Fibroblast of skin of back (primary cell): ENCODE measurements at places on chromosomes 16 and 17.
A peak's percentile ranks its signal among the peaks of the same experiment; 100 is the strongest.

DNA sequence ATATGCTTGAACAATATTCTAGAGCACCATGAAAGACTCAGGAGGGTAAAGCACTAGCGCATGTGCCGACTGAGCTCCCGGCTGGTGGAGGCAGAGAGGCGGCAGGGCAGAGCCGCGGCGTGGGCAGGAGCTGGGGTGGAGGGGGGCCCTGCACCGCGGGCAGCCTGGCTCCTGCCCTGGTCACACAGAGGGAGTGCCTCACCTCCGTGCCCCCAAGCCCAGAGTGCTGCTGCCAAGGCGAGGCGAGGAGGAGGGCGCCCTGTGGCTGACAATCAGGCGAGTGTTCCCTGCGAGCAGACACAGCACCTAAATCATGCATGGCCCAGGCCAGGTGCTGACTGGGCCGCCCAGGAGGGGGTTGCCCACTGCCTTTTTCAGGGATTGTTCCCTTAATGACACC, 105.8 kb upstream of the TNRC6C start:
- no peak for DNase-seq

GRCh38 chr17:81514739-81515529, 2.3 kb upstream of the ACTG1 start:
- peak; percentile 95 for DNase-seq

DNA sequence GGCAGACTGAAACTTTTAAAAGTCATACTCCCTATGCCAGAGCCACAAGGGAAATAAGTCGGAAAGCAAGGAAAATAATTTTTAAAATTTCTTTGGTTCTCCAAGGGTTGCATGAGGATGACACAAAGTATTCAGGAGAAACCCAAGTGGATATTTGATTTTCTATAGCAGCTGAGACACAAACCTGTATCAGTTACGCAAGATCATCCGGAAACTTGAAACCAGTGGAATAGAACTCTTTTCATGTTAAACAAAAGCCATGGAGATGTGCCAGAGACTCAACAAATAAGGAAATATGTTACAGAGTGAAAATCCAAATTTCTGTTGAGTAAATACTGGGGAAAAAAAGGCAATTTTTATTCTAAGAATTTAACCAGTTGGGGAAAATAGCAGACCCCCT, 294.7 kb downstream of the KIF2B start:
- DNase-seq: no peak

DNA sequence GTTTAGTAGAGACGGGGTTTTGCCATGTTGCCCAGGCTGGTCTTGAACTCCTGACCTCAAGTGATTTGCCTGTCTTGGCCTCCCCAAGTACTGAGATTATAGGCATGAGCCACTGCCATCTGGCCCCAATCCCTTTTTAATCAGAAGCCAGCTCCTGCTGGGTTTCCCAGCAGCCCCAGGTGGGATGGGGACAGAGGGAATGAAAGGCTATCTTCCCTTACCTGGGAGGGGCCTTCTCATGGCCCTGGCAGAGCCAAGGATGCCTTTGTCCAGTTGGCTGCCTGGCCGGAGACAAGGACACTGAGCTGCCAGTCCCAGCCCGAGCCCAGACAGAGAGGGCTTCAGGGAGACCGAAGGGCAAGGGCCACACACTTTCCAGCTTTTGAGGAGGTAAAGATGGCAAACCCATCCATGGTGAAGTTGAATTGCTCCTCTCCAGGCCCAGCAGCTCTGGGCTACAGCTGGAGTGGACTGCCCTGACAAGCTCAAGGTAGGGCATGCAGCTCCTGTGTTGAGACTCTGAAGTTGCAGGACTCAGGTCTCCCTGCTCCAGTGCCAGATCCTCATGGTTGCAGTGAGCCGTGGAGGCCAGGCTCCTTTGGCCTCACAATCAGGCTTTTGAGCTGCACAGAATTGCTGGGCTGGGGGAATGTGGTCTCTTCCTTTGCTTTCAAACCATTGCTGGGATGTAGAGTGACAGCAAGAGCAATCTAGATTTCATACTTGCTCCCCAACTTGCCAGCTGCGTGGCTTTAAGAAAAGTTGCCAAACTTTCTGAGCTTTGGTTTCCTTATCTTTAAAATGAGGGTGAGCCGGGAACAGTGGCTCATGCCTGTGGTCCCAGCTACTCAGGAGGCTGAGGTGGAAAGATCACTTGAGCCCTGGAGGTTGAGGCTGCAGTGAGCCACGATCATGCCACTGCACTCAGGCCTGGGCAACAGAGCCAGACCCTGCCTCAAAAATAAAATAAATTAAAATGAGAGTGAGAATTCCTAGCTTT, 44.5 kb upstream of the IL34 start:
- DNase-seq: no peak

DNA sequence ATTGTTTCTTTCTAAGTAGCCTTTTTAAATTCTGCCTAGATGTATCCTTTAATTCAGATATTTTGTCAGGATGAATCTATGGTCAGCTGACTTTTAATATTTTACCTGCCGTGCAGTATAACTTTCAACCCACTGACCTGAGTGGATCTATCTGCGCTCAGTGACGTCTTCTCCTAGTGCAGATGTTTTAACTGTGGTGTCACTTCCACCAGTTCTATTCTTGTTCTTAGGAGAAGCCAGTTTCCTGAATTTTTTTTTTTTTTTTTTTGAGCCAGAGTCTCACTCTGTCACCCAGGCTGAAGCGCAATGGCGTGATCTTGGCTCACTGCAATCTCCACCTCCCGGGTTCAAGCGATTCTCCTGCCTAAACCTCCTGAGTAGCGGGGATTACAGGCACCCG, 5.0 kb upstream of the TM4SF5 start:
- DNase-seq: no peak

DNA sequence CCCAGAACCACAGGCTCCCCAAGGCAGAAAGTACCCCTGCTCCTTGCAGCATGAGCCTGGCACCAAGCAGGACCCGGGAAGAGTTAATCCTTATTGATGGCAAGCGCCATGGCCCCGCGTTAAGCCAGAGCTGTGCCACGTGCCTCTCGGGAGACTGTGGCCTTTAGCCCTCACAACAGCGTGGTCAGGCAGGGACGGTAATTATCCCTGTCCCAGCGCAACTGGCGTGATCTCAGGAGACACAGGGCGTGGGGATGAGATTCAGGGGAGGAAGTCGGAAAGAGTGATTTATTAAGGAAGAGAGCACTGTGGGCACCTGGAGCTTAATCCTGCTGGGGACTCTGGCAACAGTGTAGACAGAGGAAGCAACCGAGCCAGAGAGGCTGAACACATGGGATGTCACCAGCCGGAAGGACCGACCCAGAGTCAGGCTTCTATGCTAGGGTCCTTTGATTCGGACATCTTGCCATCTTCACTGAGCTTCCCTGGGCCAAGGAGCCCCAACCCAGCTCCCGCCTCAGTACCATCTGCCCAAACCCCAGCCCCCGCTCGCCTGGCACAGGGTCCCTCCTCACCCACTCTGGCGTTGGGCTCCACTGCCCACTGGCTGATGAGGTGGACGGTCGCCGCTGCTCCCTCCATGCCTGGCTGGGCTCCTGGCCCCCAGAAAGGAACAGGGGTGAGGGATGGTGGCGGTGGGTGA, 16.9 kb downstream of the OTOP3 start:
- no peak for DNase-seq

DNA sequence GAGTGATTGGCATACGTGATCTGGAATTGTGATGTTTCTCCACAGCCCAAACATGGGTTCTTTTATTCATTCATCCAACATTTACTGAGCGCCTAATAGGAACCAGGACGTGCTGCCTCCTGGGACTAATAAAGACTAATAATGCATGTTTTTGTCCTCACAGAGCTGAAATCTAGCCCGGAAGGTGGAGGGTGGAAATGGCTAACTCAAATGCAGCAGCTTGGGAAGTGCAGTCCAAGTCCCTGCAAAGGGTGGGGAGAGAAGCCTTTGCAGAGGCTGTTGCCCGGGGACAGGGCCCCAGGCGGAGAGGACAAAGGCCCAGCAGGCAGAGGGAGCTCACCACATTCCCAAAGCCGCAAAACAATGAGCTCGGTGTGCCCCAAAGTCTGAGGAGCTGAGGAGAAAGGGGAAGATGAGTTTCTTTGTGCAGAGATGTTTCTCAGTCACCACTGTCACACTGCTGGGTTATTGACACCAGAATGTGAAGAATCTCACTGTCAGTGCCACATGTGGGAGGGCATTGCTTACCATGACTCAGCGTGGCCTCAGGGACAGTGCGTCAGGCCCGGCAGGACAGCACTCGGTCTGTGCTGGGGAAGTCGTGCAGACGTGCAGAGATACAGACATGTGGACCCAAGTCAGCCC, 118.2 kb upstream of the CHMP6 start:
- DNase-seq: peak; percentile 86

- DNase-seq: no peak
Observed at GRCh38 chr17:58534331-58534730, 19.9 kb upstream of the MTMR4 start.

DNA sequence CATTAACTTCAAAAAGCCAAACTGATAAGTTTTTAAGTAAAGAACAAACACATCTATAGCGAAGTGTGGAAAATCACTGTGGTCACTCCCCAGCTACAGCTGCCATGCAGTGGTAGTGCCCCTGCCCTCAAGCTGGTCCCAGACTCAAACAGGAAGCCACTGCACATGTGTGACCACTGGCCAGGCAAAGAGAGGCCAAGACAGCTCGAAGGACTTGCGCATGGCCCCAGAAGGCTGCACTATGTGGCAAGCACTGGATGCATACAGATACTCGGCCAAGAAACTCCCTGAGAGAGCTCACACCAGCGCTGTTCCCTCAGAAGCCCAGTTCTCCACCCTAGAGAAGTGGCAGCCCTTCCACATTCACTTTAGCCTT, 82.4 kb downstream of the ANKRD11 start:
- no peak for DNase-seq

DNA sequence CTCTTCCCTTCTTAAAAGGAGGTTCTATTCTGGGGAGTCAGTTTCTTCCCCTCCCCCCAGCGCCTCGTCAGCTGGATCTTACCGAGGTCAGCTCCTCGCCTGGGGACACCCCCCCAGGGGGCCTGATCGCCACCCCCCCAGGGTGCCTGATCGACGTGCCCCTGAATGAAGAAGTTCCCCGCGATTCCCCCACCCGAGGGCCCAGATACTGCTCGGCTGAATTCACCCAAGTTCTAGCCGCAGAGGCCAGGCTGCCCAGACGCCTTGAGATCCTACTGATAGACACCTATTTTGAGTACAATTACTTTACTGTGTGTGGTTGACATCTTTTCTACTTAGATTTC, 1.4 kb downstream of the RAB11FIP3 start:
- no peak for DNase-seq

DNA sequence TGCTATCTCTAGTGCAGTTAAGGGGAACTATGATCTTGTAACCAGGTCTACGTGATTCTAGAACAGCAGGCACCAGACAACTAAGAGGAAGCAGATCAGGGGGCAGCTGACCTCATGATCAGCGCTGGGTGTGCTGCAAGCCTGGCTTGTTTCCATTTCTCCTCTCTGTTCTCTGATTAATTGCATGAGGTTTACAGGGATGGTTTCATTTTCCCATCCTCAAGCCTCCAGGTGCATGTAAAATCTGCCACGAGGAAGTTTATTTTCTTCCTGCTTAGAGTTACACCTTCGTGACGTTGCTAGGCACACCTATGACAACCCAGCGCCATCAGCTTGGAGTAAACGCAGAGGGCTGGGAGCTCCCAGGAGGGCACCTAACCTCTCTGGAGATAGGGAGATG, 4.3 kb upstream of the NUPR1 start:
- DNase-seq: no peak

- peak; percentile 7 for DNase-seq
Observed at GRCh38 chr17:71398800-71399219, 722.0 kb upstream of the SOX9 start.

DNA sequence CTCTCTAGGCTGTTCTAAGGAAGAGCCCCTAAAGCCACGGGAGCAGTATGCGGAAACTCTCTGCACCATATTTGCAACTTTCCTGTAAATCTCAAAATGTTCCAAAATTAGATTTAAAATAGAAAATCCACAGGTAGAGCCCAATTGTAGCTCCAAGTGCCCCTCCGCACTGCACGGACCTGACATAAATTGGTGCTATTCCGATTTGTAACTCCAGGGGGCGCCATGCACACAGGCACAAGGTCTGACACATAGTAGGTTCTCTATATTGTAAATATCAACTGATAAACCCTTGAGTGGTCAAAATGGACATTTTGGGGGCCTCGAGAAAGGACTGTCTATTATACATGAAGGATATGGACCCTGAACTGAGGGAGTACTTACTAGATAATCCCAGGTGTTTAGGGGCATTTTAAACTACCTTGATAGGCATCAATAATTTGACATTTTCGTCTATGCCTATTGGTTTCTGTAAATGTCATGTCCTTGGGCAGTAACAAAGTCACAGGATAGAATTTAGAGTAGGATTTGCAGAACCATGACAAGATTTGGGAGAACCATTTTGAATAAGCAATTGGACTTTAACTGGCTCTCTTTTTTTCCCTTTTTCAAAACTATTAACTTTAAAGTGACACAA, 36.6 kb upstream of the TMEM132E start:
- DNase-seq: peak; percentile 7

GRCh38 chr17:48441231-48441711, 11.3 kb upstream of the SKAP1 start:
- no peak for DNase-seq

DNA sequence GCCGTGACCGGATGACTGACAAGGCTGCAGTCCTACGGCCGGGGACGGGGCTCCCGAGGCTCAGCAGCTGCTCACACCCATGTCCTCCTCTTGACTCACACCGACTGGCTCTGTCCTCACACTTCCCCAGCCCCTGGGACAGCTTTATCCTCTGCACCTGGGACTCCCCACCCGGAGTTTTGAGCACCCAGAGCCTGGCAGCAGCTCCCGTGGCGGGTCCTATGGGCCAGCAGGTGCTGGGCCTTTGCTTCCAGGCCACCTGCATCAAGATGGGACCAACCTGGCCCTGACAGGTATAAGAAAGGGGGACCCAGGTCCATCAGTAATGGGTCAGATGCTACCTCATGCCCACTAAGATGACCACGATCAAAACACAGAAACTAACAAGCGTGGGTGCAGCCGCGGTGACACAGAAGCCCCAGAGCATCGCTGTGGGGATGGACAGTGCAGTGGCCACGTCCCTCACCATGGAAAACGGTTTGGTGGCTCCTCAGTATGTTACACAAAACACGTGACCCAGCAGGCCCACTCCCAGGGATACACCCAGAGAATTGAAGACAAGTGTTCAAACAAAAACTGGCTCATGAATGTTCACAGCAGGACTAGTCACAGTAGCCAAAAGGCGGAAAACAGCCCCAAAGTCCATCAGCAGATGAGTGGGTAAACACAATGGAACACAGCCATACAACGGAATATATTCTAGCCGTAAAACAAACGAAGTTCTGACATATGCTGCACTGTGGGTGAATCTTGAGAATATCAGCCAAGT, 3.3 kb upstream of the NOTUM start:
- DNase-seq: no peak

GRCh38 chr17:78127239-78127887, 1.2 kb downstream of the TMC6 start:
- DNase-seq: no peak

GRCh38 chr17:30588798-30589247, 111.6 kb downstream of the GOSR1 start:
- DNase-seq: no peak
